ENCODE measurements at places on chromosomes 7 and 10.

DNA sequence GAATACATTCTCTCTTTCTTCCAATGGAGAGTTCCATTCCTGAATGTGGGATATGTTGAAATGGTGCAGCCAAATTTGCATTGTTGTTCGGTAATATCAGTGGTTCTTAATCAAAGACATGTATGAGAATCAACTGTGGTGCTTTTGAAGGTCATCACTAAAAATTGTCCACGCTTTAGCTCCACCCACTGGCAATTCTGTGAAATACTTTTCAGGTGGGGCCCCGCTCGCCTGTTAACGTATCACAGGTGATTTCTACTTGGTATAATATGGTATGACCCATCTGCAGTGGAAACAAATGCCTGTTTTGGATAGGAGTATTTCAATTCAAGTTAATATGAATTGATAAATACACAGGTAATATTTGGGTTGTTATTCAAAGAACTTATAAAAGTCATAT, 178.4 kb downstream of the NSUN6 start:
- DNase-seq: no peak

DNA sequence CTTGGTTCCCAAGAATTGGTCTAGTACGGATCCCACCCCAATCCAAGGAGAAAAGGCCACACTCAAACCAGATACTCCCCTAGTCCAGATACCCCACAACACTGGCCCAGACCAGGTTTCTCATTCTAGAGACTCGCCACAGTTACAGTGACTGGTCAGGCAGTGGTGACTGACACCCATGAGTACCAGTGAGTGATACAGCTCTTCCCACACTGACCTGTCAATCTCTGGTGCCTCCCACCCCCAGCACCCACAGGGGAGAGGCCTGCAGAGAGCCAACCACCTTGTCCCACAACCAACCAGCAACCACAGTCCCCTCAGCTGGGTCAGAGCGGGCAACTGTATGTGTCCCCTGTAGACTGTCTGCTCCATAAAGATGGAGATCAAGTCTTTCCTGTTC, 152.8 kb downstream of the NEURL1 start:
- DNase-seq: no peak

- no peak for DNase-seq
Observed at GRCh38 chr10:126270111-126270510, 118.2 kb downstream of the ADAM12 start.

GRCh38 chr7:33128631-33128989, 754 bp upstream of the BBS9 start:
- DNase-seq: no peak

GRCh38 chr7:11533229-11533820, 298.7 kb downstream of the THSD7A start:
- no peak for DNase-seq

- DNase-seq: no peak
Observed at GRCh38 chr10:4194231-4194630, 409.2 kb upstream of the KLF6 start.
